ENCODE measurements at places on chromosomes 16 and 17.
A peak's percentile ranks its signal among the peaks of the same experiment; 100 is the strongest.

GRCh38 chr17:74280093-74280513 is 6.1 kb downstream of the DNAI2 start:
- no peak for DNase-seq

GRCh38 chr17:43021741-43022512 is at the start of gene VAT1:
VAT1 (minus strand) TSS chr17:43022385; CDS start chr17:43022322, 63 bp downstream.
- peak; percentile 53 for DNase-seq

- DNase-seq, result no peak
Measured at GRCh38 chr16:31441956-31442355, 633 bp downstream of the ZNF843 start.

GRCh38 chr16:1808691-1809090 is 15.2 kb upstream of the IGFALS start:
- no peak for DNase-seq

- DNase-seq, result no peak
Measured at GRCh38 chr17:2580151-2580550, 13.3 kb upstream of the PAFAH1B1 start.

GRCh38 chr17:45809499-45809898 is 25.4 kb downstream of the CRHR1 start:
- no peak for DNase-seq

- no peak for DNase-seq
Measured at GRCh38 chr16:52050418-52050817, 496.5 kb downstream of the TOX3 start.

GRCh38 chr17:12114686-12115418 is 94.2 kb downstream of the MAP2K4 start:
- no peak for DNase-seq

GRCh38 chr16:89122322-89122851 is 28.7 kb downstream of the ACSF3 start:
- no peak for DNase-seq

DNA sequence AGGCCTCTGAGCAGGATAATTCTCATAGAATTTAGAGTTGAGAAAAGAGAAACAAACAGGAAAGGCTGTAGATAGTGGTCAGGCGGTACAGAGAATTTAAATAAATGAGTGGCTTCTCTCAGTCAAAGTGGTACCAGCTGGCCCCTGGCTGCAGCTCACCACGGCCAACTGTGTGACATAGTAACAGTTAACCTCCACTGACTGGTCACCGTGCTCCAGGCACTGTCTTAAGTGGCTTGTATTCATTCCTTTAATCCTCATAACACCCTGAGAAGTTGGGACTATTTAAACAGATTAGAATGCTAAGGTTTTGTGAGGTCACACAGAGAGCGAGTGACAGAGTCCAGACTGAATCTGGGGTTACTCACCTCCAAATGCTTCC is 108.9 kb downstream of the GNAO1 start:
- no peak for DNase-seq

DNA sequence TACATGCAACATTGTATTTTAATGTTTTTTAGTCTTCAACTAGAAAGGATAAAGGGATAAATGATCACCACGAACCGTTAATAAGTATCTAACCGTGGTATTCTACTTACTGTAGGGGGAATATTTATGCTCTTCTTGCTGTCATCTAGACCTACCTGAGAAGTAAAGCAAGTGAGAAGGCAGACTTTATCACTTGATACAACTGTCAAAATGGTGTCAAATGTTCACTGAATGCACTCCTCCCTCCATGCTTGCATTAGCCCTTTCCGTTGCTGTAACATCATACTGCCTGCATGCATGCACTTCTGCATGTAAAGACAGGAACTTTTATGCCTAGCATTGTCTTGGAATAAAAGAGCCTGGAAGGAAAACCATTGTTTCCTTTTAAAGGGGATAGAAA is 298.6 kb upstream of the PMFBP1 start:
- DNase-seq, result no peak

- DNase-seq, result no peak
Measured at GRCh38 chr16:10558746-10559641, 21.4 kb downstream of the EMP2 start.

DNA sequence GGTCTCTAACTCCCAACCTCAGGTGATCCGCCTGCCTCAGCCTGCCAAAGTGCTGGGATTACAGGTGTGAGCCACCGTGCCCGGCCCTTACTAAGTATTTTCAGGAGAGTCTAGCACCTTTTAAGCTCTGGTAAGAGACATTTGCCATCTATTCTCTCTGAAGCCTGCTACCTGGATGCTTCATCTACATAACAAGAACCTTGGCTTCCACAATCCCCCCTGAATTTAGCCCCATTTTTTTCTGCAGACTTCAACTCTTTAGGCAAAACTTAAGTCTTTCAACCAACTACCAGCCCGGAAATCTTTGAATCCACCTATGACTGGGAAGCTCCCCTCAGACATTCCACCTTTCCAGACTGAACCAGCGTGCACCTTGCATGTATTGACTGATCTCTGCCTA is 14.0 kb upstream of the UBE2I start:
- no peak for DNase-seq

DNA sequence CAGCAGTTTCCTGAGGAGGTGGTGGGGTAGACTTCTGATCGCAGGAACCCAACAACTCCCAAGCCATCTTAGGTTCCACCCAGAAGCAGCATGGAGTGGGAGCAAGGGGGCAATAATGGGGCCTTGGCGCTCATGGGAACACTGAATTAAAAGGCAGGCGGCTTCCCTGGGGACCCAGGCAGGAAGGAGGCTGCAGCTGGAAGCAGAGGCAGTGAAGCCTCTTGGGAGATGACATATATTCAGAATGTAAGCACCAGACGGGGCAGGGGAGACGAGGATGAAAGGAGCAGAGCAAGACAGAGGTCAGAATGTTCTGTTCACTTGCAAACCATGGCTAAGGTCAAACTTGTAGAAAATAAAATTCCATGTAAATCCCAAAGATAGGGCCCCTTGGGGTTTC is 2.9 kb downstream of the HIGD1B start:
- no peak for DNase-seq
